ENCODE measurements at places on chromosomes 4 and X. TPM values are rescaled to one million over a fixed set of nuclear protein-coding genes. Genes with fewer than 3 reads are reported as not detected.

The NAP1L3 gene
- total RNA-seq = not detected

The ALAS2 gene
- not detected for total RNA-seq

The C4orf33 gene
- total RNA-seq = 21.9 TPM

The TEX28 gene
- total RNA-seq = not detected

The TLR6 gene
- 12.4 TPM for total RNA-seq

The PRPS2 gene
- total RNA-seq = 74.6 TPM

The PRR32 gene
- total RNA-seq = not detected

The FGA gene
- not detected for total RNA-seq

The RXFP1 gene
- total RNA-seq = not detected

The RAB9B gene
- not detected for total RNA-seq

The TBX22 gene
- total RNA-seq = not detected
